ENCODE measurements at places on chromosomes 12 and 14.

DNA sequence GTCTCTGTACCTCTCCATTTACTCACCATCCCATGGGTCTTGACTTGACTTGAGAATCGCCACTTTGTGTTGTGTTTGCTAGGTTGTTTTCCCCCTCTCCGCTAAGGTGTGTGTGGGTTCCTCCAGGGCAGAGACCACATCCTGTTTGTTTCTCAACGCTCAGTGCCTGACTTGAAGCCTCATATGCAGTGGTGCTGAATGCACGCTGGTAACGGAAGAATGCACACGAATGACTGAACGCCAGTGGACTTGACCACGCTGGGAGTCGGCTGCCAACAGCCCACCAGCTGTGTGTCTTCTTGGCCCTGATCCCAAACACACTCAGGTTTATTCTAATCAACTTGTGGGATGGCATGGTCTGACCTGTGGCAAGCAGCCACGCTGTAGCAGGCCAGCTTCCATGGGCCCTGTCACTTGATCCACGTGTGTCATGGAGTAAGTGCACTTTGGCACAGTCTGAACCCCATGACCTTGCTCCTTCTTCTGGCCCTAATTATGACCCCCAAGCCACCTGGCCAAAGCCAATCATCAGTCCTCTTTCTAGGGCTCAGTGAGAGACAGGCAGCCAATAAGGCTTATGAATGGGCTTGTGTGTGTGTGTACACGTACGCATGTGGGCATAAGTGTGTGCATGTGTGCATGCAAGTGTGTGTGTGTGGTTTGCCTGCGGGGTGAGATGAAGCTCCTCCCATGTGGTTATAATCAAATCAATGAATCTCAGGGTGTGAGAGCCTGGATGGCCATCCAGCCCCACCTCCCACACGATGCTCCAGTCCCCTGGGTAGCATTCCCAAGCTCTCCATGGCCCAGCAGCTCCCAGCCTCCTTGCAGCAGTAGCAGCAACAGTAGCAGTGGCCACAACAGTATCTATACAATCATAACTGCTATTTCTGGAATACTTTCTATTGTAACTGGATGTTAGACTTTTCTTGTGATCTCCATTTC, 6.4 kb upstream of the TC2N start:
- no peak for DNase-seq

DNA sequence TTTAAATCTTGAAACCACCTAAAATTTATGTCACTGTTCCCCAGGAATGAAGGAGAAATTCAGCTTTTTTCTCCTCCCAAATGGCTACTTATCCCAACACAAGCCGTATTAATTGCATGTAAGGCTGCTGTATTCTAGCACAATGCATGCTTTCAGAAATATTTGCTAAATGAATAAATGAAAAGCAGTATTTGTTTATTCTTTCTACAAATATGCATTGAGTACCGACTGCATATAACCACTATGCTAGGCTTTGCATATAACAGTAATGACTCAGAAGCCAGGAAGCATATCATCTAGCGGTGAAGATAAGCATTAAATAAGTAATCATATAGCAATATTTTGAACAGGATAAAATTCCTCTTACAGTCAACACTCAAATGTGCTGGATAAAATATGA, 5.7 kb upstream of the LRR1 start:
- DNase-seq: no peak

DNA sequence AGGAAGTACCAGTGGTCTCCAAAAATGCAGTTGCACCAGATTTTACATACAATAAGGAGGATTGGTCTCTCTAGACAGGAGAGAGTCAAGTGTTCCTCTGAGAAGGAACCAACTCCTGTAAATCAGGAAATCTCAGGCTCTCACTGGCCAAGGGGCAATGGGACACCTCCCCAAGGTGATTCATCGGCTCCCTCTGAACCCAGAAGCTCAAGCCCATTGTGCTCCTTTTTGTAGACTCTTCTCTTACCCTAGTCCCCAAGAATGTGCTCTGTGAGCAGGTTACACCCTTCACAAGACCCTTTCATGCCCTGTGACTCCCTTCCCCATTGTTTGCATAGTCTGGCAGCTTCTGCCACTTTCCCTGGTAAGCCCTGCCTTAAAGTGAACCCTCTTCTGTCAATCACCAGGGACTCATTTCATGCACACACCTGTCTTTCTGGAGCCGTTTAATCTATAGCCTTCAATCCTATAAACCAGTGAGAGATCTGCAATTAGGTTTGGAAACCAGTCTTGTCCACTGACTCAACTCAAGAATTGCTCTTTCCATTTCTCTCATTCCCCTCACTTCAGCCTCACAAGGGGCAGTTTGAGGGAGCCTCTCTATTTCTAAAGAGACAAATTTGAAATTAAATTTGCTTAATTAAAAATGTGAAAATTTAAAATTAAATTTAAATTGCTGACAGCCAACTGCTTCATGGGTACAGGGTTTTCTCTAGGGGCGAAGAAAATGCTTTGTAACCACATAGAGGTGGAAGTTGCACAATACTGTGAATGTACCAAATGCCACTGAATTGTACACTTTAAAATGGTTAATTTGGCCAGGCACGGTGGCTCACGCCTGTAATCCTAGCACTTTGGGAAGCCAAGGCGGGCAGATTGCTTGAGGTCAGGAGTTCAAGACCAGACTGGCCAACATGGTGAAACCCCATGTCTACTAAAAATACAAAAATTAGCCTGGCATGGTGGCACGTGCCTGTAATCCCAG, 38.3 kb upstream of the LTA4H start:
- DNase-seq: no peak

DNA sequence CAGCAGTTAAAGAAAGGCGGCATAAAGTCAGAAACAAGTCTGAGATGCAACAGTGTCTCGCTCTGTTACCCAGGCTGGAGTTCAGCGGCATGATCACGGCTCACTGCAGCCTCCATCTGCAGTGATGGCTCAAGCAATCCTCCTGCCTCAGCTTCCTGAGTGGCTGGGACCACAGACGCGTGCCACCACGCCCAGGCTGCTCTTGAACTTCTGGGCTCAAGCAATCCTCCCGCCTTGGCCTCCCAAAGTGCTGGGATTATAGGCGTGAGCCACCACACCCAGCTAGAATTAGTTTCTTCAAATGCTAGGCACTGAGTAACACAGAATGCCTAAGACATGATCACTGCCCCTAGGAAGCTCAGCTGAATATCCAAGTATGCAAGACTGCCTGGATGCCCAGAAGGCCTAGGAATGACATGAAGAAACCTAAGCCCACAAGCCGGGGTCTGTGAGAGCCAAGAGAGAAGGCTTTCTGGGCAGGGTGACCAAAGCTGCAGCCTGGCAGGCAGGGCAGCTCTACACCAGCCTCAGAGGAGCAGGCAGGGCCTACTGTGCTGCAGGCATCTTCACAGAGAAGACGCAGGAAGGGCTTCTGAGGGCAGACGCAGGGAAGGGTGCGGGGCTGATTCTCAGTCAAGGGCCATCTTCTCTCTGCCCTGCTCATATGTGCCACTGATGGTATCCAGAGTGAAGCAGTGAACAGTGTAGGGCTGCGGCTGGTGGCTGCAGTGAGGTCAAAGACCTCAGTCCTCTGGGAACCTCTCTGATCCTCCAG, 4.3 kb upstream of the PPP2R5C start:
- no peak for DNase-seq

- no peak for DNase-seq
Observed at GRCh38 chr12:2101771-2102170, 49.0 kb downstream of the CACNA1C start.

DNA sequence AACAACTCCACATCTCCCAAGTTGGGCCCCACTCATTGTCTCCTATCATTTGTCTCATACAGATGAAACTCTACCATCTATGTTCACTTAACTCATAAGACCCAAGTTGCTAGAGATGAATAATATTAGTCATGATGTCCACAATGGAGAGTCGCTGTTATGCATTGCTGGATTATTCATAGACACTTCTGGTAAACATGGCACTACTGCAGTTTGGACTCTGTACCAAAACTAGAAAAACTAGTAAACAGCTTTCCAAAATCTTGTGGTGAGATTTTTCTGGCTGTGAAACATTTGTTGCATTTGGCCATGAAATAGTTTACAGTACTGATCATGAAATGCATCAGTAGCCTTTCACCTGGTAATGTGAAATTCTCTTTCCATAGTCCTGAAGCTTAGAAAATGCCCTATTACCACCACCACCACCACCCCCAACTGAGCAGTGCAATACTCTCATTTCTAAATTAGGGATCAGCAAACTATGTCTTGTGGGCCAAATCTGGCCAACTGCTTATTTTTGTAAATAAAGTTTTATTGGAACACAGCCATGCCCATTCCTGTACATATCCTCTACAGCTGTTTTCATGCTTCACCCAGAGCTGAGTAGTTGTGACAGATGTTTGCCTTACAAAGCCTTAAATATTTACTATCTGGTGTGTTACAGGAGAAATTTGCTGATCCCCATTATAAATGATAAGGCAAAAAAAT, 236.5 kb downstream of the DPF3 start:
- DNase-seq: no peak

DNA sequence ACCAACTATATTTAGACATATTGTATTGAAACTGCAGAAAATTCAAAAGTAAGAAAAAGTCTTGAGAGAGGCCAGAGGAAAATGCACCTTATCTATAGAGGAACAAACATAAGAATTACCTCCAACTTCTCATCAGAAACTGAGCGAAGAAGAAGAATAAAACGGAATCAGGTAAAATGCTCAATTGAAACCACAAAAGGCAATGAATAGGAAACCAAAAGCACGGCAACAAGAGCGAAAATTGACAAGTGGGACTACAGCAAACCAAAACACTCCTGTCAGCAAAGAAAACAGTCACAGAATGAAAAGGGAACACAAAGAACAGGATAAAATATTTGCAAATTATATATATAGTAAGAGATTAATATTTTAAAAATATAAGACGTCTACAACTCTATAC, 61.9 kb upstream of the PARP11 start:
- DNase-seq: no peak

GRCh38 chr12:72612171-72612570, 340.0 kb downstream of the TRHDE start:
- no peak for DNase-seq

- DNase-seq: no peak
Observed at GRCh38 chr14:103889313-103890051, 38.8 kb upstream of the TDRD9 start.

GRCh38 chr12:108634341-108634751, 652 bp upstream of the SELPLG start:
- DNase-seq: no peak

- no peak for DNase-seq
Observed at GRCh38 chr12:85794531-85794930, 41.7 kb downstream of the RASSF9 start.

- DNase-seq: no peak
Observed at GRCh38 chr12:49147384-49147783, 16.2 kb upstream of the TUBA1B start.

DNA sequence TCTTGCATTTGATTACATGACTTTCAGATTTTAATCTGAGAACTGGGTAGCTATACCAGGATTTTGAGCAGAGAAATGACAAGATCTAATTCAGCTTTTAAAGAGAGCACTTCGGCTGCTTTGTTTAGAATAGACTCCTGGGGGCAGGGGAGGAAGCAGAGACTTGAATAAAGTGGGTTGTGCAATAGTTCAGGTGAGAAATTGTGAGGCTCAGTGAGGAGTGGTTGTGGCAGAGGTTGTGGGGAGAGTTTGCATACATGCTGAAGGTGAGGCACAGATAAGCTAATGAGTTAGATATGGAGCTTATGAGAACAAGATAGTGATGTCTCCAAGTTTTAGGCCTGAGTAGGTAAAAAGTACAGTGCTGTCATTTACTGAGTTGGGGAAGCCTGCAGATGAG, 281.4 kb downstream of the FLRT2 start:
- DNase-seq: no peak

- no peak for DNase-seq
Observed at GRCh38 chr12:66978802-66979201, 290.4 kb upstream of the CAND1 start.

DNA sequence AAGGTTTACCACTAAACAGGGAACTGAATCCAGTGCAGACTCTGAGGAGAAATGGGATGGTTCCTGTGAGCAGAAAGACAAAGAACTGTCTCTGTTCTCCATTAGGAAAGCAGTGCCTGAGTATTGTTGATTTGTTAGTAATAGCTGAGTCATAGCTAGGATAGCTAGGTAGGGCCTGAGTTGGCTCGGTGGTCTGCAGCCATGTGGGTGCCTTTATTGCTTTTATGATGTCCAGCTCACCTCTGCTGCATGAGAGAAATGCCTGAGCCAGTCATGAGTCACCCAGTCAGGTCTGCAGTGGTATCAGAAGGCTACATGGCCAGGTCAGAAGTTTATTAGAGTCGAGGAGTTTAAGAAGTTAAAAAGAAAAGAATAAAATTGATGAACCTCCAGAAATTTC, 24.2 kb downstream of the TRHDE start:
- DNase-seq: no peak

DNA sequence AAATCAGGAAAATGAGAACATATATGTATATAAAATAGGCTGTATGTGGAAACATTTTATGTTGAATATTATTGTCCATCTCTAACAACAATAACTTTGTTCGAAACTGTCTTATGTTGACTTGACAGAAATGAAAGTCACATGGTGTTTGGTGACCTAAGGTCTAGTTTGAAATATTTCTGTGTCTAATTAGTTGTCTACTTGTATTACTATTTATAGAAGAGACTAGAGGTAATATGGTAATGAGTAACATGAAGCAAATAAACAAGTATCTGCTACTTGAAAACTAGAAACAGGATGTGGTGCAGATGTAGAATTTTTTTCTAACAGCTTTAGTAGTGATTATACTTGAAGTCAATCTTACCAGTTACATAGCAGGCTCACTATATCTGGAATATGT, 3.9 kb downstream of the GPHN start:
- DNase-seq: no peak

- no peak for DNase-seq
Observed at GRCh38 chr12:104485651-104486362, 29.1 kb downstream of the CHST11 start.

GRCh38 chr12:110171186-110171538, 47.0 kb downstream of the IFT81 start:
- no peak for DNase-seq

DNA sequence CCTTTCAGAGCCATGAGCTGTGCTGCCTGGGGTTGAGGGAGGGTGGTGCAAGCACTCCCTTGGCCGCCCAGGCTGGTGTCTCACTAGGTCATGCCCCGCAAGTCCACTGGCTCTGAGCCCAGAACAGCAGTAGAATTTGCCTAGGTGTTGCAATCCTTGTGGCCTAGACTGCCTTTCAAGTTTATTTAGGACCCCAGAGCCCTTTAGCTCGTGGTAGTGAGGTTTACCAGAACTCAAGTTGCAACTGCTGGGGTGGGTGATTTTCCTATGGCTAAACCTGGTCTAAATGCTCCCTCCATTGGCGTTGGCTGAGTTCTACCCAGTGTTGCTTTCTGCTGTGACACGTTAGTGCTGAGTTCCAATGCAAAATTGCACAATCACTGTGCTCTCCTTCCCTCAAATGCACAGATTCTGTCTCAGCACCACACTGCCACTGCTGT, 287.2 kb downstream of the BCAT1 start:
- DNase-seq: no peak

GRCh38 chr12:43285159-43285598, 266.8 kb downstream of the ADAMTS20 start:
- no peak for DNase-seq

DNA sequence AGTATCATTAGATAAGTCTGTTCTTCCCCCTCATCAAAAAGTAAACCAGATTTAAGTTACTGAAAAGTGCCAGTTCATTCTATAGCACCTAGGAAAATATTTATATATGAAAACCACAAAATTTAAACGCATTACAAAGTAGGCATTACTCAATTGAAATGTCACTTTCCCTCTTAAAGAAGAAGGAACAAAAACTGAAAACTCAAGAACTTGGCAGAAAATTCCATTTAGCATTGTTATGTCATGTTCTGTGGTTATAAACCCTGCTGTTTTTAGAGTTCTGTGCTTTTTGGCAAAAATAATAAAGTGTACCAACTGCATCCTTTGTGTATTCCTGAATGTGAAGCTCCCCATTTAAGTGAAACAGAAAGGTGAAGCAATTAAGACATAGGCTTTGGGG, 3.6 kb downstream of the FGD4 start:
- no peak for DNase-seq

All from cortex of kidney (tissue), 1 donor.